Activated T-helper 2 cell treated with anti-CD3 and anti-CD28 coated beads, Interferon-gamma antibody, Interleukin-2, Interleukin-4, amounts not matched to agents 10 μg/mL and 5 μg/mL and 100 μg/mL, durations not matched to agents 14 hours and 24 hours and 36 hours (primary cell): ENCODE measurements at places on chromosomes 12 and 14. TPM values are rescaled to one million over a fixed set of nuclear protein-coding genes. Genes with fewer than 3 reads are reported as not detected.

Gene TC2N
- 16.1 and 19.9 TPM in 2 replicates for total RNA-seq

Gene KLRD1
- total RNA-seq = 3.3 and 3.5 TPM in 2 replicates

Gene ZNF384
- total RNA-seq = 73.7 and 75.4 TPM in 2 replicates

Gene SLC35F4
- not detected in 2 replicates for total RNA-seq

Gene KRT80
- total RNA-seq = not detected in 2 replicates

Gene TAS2R9
- not detected in 2 replicates for total RNA-seq

Gene TPH2
- total RNA-seq = not detected in 2 replicates

Gene PLA2G1B
- not detected in 2 replicates for total RNA-seq

Gene COX14
- 38.1 and 43.5 TPM in 2 replicates for total RNA-seq

DNA sequence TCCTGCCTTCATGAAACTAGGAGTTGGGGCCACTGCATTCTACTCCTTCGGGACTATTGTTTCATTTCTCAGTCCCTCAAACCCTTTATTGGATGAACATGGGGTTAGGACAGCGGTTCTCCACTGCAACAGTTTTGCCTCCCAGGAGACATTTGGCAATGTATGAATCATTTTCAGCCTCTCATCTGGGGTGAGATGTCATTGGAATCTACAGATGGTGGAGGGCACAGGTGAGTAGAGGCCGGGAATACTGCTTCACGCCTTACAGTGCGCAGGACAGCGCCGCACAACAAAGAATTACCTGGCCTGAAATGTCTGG is 649 bp upstream of the GNPNAT1 start:
- DNase-seq = no peak

- peak; percentile 72 for DNase-seq
Measured at GRCh38 chr12:49763006-49763591, 21.7 kb downstream of the TMBIM6 start.

DNA sequence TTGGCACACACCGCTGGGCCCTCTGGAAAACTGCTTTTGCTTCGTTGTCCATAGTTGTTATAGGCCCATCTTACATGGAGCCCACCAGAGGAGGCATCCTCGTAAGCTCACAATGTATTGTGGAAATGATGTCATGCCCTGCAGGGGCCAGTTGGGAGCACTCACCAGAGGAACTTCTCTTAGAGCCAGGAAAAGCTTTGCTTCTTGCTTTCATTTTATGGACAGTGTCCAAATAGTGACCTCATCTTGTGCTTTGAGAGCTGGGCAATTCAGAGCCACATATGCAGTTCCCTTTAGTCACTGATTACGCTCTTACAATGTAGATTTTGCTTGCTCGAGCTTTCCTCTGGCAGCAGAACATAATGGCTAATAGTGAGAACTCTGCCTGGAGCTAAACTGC is 275.6 kb downstream of the AACS start:
- DNase-seq = no peak

GRCh38 chr14:54637270-54638134 is 70.6 kb downstream of the SAMD4A start:
- no peak for DNase-seq

DNA sequence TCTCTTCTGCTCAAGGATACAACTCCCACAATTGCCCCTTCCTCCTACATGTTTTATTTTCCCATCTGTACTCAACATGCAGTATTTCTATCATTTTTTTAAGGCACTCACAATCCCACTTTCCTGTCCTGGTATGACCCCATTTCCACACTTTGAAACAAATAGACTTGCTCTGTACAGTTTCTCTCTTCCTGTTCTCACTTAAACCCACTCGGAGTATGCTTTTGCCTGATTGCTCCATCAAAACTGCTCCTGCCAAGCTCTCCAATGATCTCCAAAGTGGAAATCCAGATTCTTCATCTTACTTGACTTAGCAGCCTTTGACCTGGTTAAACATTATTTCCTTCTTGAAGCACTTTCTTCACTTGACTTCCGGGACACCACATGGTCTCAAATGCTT is 384.5 kb downstream of the SEC23A start:
- DNase-seq = no peak

DNA sequence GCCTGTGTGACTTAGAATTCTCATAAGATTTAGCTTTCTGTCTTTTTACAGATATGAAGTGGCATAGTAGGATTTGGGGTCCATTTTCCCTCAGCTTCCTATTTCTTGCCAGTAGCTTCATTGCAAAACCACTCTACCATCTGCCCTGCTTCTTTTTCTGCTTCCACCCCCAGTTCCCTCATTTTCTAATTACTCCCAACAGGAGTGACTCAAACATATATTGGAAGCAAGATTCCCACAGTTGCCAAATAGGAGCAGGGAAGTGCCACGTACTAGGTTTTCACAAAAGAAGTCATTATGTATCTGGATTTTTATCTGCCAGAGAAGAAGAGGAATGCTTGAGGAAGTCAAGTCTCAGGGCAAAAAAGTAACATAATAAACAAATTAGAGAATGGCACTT is 64.1 kb downstream of the ANO4 start:
- no peak for DNase-seq

GRCh38 chr14:103920981-103921854 is 7.0 kb upstream of the TDRD9 start:
- DNase-seq = peak; percentile 94

DNA sequence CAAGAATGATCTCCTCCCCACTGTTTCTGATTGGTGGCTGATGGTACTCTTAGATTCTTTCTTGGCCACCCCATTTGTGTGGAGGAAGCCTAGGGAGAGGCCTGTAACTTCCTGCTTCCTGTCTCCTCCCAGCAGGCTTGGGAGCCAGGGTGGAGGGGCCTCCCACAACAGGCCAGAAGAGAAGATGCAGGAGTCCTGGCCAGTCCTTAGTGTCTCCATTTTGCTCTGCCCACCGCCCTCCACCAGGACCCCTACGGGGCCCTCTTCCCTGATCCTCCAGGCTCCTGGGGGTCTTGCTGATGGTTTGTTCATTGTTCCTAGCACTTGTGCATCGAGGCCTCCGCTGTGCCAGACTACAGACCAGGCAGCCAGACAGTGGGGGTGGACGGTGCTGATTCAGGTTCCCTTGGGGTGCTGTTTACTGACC is 6.8 kb downstream of the TSPAN9 start:
- no peak for DNase-seq

DNA sequence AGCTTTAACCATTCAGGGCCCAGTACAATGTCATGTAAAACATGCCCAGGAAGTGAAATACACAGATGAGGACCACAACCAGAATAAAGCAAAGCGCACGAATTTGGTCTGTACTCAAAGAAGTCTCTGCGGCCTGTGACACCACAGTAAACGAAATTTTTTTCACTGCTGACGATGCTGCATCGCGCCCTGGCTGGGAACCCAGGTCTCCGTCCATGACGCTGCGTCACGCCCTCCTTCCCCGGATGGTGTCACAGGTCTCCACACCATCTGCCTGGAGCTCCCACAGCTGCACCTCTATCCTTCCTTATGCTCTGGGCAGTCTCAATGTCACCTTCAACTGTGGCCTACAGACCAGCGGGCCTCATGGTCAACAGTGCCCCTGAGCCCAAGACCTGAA is 17.8 kb downstream of the ANKLE2 start:
- no peak for DNase-seq

DNA sequence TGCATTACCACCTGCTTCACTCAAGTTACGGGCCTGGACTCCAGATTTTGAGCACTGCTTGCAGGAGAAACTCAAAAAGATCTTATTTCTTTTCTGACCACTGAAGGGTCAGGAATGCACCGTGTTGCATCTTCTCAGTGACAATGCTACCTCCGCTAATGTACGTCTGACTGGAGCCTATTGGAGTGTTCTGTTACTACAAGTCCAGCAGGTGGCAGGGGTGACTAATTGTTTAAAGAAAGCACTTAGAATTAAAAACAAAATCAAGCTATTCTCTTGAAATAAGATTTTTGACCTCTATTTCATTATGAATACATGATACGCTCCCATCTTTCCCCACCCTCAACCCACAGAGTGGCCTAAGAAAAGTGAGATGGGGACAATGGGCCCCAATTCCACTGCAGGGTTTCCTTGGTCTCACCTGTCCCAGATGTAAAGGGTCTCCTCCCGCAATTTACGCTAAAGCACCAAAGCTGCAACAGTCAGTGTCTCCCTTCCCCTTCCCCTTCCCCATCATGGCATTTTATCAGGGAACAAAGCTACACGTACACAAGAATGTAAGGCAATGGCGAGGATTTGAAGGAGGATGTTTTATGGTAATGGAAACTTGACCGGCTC is 2.2 kb downstream of the TBPL2 start:
- DNase-seq = no peak

- no peak for DNase-seq
Measured at GRCh38 chr12:92554158-92555073, 148.4 kb upstream of the PLEKHG7 start.

DNA sequence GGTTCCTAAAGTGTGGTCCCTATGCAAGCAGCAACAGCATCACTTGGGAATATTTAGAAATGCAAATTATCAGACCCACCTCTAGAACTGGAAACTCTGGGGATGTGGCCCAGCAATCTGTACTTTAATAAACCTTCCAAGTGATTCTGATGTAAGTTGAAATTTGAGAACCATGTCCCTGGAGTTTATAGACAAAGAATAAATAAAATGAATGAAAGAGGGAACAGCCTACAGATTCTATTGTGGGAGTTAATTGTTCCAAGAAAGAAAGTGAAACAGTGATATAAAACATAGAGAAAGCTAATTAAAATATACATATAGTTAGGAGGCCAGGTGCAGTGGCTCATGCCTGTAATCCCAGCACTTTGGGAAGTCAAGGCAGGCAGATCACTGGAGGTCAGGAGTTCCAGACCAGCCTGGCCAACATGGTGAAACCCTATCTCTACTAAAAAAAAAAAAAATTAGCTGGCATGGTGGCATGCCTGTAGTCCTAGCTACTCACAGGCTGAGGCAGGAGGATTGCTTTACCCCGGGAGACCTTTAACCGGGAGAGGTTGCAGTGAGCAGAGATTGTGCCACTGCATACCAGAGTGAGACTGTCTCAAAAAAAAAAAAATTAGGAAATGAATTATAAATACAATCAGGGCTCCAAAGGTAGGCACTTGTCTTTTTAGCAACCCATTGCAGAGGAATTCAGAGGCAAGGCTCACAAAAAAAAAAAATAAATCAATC is 507.5 kb downstream of the NAV3 start:
- no peak for DNase-seq

DNA sequence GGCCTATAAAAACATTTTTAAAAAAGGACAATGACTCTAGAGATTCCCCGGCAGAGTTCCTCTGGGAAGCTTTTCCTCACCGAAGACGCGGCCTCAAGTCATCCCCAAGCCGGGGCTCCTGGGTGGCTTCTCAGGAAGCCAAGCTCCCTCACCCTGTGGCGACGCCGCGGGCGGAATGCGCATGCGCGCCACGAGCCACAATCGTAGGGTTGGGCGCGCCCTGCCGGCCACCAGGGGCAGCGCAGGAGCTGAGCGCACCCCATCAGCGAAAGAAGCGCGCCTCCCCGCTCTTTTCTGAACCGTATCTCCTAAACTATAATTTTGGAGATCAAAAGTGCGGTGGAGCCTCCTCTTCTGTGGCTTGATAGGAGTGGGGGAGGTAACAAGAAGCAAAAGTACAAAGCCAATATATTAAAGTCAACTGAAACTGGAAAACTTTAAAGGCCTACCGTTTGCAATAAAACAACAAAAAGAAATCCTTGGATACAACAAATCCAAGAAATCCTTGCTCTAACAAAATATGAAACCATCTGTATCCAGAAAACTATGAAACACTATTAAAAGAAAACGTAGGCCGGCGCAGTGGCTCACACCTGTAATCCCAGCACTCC is 17.4 kb upstream of the CHFR start:
- peak; percentile 76 for DNase-seq
